B cell (primary cell): ENCODE measurements at places on chromosomes 1 and 21.

DNA sequence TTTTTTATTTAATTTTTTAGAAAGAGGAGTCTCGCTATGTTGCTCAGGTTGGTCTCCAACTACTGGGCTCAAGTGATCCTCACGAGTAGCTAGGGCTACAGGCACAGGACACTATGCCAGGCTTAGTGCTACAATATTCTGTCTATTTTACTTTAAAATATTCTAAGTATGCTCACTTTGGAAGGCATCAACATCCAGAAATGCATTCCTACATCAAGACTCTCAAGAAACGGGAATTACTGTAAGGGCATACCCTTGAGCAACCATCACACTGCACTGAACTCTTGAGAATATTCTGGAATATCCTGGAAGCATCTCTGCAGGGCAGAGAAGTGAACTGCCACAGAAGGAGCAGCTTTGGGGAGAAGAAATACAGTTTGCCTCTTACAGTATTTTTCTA is 565 bp upstream of the DMRTB1 start:
- no peak for DNase-seq

GRCh38 chr1:25643929-25644328 is 27.3 kb downstream of the MAN1C1 start:
- no peak for DNase-seq

GRCh38 chr1:109188781-109189180 is 24.9 kb upstream of the SARS1 start:
- DNase-seq = no peak

DNA sequence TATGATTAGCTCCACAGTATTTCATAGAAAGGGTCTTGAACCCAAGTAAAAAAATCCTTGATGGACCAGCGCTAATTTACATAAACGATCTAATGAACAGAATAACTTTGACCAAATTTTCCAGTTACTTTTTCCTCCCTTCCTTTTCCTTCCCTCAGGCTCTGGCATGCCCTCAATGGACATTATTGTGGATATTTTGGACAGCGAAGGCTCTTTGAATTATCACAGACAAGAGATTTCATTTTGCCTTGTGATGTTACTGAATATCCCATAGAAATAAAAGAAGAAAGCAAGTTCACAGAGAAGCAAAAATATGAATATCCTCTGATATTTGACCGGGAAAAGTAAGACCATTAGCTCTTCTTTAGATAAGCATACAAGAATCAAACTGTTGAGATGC is 60.3 kb upstream of the EXO1 start:
- no peak for DNase-seq

- peak; percentile 3 for DNase-seq
Observed at GRCh38 chr1:114854693-114855320, at the start of gene SYCP1. Gene SYCP1 (plus strand): TSS chr1:114854863. CDS start chr1:114855465, 602 bp downstream.

- peak; percentile 98 for DNase-seq
Observed at GRCh38 chr1:205750138-205751035, at the start of gene NUCKS1. Gene NUCKS1 (minus strand): TSS chr1:205750182. CDS start chr1:205749973, 209 bp downstream.

DNA sequence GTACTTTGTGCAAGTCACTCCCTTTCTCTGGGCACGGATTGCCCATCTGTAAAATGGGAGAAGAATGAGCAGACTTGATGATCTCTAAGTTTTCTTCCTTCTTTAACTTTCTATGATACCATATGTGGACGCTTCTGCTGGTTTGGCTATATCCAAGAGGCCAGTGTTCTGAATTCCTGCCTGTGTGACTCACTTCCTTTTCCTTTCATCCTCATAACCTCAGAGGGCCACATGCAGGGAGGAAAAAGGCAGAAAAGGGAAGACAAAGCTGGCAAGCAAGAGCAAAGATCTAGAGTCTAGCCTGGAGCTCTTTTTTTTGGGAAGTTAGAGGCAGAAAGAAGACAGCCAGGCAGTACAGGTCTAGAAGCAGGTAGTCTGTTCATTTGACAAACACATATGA is 151.2 kb downstream of the OMA1 start:
- no peak for DNase-seq

DNA sequence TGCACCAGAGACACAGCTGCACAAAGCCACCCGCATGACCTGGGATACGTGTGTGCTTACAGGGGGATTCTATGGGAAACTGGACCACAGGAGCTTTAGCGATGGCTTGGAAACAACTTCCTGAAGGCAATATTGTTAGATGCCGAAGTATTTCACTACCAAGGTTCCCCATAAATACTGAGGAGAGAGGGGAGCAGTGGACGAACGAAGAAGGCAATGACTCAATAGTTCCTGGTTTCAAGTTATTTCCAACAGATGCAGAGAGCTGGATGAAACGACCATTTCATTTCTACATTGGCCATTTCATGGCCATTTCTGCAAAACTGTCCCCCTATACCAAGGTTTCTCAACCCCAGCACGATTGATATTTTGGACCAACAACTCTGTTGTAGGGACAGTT is 61.3 kb downstream of the CD34 start:
- DNase-seq = no peak

GRCh38 chr1:231172411-231172810 is 10.6 kb downstream of the TRIM67 start:
- DNase-seq = no peak

DNA sequence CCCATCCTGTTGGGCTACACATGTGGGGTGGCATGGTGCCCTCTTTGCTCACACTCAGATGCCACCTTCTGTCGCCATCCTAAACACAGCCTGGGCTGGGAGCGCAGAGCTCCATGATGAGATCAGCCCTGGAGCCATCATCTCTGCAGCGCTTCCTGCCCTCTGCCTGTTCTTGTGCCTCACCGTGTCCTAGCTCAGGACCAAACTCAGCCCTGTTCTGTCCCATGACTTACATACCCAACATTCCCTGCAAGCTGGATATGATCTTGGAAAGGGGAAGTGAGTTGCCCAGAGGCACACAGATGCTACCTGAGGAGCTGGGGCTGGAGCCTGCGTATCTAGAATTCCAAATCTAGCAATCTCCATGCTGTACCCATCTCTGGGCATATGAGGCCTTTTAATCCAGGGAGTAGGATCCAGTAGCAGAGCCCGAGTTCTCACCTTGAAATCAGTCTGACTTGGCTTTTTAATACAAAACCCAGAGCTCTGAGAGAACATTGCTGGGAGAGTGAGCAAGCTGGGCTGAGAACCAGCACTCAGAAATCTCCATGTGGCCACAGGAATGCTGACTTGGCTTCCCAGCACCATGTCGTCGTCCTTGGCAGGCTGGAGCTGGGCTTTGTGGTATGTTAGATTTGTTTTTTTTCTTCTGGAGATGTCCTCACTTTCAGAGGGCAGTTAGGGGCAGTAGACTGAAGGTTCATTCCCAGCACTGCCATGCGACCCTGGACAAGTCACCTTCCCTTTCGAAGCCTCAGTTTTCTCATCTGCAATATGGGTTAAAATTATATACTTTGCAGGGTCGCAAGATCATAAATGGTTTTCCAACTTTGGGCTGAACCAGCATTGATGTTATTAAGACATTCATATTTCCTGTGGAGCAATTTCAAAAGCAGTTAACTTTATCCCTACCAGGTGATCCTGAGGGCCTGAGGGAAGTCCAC is 2.6 kb downstream of the ALPL start:
- DNase-seq = no peak

DNA sequence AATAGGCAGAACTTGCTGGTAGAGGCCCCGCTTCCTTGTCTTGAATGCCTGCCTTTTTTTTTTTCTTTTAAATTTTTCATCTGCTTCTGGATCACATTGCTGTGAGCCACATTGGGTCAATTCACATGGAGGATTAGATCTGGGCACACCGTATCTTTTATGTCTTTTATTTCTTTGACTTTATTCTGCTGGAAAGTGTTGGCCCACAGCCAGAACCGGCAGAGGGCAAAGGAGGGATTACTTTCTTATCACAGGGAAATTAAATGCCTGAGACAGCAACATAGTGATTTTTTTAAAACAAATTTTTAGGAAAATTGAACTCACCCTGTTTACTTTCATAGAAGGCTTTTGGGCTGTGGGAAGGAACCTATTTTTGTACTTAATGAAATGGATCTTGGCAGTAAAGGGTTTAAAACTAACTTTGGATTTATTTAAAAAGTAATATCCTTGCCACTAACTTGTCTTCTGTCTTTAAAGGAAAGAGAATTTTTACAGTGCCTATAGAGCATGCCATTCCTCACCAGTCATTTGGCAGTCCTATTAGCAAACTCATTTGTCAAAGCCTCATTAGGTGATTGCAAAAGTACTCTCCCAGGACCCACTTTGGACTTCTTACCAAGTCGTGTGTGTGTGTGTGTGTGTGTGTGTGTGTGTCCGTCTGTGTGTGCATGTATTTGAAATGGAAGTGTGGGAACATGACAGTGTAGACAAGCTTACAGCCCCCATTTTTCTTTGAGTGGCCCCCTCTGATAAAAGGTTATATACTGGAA is 68.4 kb downstream of the ST6GALNAC3 start:
- DNase-seq = no peak

DNA sequence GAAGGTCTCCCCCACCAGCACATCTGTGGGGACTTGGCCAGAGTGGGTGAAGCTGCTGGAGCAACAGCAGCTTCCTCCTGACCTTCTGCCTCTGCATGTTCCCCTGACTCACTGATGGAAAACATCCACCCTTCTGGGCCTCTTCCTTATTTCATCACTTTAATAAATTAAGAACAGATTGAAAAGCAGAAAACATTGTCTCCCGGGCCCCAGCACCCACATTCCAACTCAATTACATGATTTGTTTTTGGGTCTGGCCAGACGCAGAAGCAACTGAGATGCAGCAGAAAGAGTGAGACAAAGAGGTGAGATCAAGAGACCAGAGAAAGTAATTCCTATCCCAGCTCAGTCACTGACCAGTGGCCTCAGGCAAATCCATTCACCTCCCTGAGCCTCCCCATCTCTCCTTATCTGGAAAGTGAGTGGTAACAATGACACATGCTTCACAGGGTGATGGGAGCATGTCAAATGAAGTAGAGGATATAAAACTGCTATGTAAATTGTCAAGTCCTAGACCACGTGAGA is 157.1 kb downstream of the ELAVL4 start:
- DNase-seq = no peak

- DNase-seq = no peak
Observed at GRCh38 chr1:181518152-181518551, 34.8 kb downstream of the CACNA1E start.

- no peak for DNase-seq
Observed at GRCh38 chr21:29098156-29098555, 24.7 kb upstream of the CCT8 start.

GRCh38 chr1:17957588-17958267 is 149.9 kb upstream of the IGSF21 start:
- no peak for DNase-seq

DNA sequence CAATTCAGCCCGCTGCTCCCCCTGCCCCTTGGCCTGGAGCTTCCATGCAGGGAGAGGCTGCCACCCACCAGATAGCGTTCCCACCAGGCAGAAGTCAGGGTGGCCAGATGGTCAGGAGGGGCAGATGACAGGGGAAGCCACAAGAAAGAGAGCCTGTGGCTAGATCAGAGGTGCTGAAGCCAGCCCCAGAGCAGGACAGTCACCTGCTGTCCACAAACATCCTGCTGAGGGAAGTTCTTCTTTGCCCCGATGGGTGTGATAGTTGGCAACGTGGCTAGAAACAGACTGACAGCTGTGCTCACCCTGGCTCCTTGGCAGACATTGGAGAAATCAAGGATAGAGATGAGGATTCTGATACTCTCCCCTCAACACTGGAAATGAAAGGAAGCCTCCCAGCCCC is 27.2 kb upstream of the SRP9 start:
- DNase-seq = no peak

- no peak for DNase-seq
Observed at GRCh38 chr1:43238991-43239469, 30.8 kb upstream of the TMEM125 start.

DNA sequence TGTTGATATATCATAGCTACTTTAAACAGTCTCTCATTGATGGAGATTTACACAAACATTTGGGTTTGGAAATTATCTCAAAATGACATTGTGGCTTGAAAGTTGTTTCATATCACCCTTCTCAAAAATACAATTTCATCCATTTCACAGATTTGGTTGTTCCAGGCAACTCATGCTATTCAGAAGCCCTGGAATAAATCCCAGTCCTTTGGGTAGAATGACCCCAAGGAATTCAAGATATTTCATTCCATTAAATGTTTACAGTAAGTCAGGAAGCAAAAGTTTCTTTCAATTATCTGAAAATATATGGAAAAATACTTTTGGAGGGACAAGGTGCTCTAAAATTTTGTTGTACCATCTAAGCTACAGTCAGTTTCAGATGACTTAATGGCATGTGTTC is 27.1 kb downstream of the MPZL1 start:
- DNase-seq = no peak

DNA sequence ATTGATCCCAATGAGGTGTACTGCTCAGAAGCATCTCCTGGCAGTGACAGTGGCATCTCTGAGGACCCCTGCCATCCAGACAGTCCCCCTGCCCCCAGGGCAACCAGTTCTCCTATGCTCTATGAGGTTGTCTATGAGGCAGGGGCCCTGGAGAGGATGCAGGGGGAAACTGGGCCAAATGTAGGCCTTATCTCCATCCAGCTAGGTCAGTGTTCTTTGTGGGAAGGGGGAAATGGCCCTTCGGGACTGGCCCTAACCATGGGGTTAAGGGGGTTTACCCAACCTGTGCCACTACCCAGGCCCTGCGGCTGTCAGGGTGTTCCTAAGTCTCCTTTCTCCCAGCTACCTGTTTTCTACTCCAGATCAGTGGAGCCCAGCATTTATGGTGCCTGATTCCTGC is 1.3 kb downstream of the CREB3L4 start:
- DNase-seq = no peak

DNA sequence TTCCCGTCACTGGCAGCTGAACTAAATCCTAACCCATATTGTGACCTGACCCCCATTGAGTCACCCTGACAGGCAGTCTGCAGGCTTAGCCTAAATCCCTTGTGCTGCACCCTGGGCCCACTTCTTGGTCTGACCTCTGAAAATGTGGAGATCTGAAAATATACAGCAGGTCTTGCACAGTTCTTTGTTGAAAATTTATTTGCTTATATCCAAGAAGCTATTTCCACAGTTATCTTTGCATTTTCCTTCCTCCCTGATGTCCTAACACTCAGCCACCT is 87.1 kb downstream of the BCAR3 start:
- DNase-seq = no peak
